ENCODE measurements at places on chromosomes 3 and 15.

- no peak for DNase-seq
Measured at GRCh38 chr3:126733061-126733430, 29.0 kb downstream of the CHCHD6 start.

- DNase-seq: peak; percentile 31
Measured at GRCh38 chr3:196207159-196207832, 3.9 kb downstream of the ZDHHC19 start.

DNA sequence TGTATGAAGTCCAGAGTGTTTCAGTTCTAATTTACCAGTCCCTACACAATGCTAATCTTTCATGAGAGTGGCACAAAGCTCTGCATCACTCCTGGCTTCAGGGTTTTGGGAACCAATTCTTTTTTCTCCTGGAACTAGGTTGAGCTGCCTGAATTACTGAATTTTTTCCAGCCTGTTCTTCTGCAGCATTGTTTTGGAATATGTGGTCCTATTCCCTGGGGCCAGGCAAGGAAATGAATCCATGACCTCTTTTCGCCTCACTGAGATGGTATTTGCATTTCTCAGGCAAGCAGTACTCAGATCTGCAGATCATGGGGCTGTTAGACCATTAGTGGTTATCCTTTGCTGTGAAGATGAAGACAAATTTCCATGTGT lies 25.6 kb upstream of the GPR171 start:
- DNase-seq: no peak

GRCh38 chr3:124298951-124299350 lies 307.0 kb upstream of the ROPN1 start:
- DNase-seq: no peak

- DNase-seq: no peak
Measured at GRCh38 chr3:87186608-87187159, 40.4 kb upstream of the CHMP2B start.

DNA sequence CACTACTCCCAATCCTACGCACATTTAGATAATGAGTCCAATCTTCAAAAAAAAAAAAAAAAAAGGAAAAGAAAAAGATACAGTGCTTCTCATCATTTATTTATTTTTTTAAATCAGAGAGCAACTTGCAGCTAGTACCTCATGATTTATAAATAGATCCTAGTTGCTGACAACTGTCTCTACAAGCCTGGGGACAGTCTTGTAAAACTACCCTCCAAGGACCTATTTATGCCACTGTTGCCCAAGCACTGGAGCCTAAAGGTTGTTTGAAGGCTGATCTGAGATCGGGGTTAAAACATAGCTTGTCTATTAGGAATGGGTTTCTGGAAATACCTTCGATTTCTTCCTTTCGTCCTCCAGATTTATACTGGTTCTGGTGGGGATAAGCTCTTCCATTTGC lies 14.7 kb downstream of the GABRR3 start:
- no peak for DNase-seq

DNA sequence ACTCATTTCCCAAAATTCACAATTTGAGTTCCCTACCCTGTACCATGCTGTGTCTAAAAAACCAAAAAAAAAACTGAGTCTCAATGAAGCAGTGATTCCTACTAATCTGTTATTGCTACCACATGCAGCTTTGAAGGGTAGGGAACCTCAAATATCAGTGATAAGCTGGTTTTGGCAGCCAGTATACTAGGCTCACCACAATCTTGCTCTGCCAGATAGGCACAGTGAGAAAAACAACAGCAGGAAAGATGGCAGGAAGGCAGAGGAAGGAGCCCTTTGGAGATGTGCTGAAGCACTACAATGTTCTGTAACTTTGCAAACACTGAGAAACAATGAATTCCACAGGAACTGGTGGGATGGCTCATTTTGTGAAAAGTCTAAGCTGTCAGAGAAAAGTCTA lies 96.9 kb upstream of the UBP1 start:
- DNase-seq: no peak

GRCh38 chr15:93719921-93720351 lies 511.4 kb upstream of the MCTP2 start:
- DNase-seq: no peak

GRCh38 chr3:123682781-123683504 lies 98.1 kb upstream of the HACD2 start:
- peak; percentile 64 for DNase-seq

- DNase-seq: no peak
Measured at GRCh38 chr3:44576613-44577012, 8.2 kb upstream of the ZNF660 start.

GRCh38 chr15:95013381-95013780 lies 782.0 kb downstream of the MCTP2 start:
- DNase-seq: no peak

DNA sequence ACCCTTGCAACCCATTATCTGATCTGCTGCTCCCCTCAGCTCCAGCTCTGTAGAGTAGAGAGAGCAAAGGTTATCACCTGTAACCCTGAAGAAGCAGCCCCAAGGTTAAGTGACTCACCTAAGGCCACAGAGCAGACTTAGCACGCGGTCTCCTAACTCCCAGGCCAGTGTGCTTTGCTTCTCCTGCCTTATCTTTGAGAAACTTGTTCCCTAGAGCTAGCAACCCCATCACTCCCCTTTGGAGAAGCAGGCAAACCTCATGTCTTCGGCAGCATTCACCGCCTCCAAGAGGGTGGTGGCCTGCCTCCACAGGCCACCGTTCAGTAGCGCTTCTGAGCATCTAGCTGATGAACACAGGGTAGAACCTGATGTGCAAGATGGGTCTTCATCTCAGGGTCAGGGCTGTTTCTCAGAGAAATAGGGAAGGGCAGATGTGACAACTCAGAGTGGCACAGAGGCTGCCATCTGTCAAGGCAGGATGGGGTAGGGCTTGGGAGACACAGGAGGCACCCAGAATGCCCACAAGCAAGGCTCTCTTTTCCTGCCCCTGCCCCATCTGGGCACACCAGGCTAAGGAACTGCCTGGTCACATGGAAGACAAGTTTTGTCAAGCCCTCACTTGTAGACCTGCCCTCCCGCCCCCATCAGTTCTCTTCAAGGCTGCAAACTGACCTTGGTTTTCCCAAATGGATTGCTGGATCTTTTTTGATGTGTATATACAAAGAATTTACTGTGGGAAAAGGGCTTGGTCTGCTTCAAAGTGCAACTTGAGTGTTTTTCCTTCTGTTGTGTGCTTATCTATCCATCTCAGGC lies 34.9 kb upstream of the CLK3 start:
- no peak for DNase-seq

DNA sequence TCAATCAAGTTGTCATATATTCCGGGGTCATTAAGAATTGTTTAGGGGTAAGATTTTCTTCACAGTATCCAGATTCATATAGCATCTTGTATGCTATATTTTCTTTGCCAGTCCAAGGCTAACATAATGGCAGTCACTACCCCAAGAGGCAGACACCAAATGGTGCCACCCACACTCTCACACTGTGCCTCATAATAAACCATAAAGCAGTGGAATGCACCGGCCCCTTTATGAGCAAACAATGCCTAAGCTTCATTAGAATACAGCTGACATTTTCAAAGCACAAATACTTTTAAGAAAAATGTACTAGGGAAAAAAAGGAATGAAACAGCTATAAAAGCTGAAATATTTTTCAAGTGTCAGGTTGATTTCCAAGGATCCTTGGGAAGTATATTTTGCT lies 121.6 kb downstream of the TFDP2 start:
- peak; percentile 72 for DNase-seq

- no peak for DNase-seq
Measured at GRCh38 chr15:71472566-71472965, 337.8 kb upstream of the NR2E3 start.

Data from suppressor macrophage treated with lipopolysaccharide for 1 hour (primary cell).